Camera-type eye (tissue), 1 donor: ENCODE measurements at places on chromosomes 13 and 19. TPM values are rescaled to one million over a fixed set of nuclear protein-coding genes. Genes with fewer than 3 reads are reported as not detected.

The TSSK6 gene
- total RNA-seq = 2.4 TPM

The TMTC4 gene
- total RNA-seq = 70.8 TPM

The HSPB6 gene
- total RNA-seq = 14.9 TPM

The ITGBL1 gene
- 30.7 TPM for total RNA-seq
